DND-41 (cell line): ENCODE measurements at places on chromosomes 5 and 9.

DNA sequence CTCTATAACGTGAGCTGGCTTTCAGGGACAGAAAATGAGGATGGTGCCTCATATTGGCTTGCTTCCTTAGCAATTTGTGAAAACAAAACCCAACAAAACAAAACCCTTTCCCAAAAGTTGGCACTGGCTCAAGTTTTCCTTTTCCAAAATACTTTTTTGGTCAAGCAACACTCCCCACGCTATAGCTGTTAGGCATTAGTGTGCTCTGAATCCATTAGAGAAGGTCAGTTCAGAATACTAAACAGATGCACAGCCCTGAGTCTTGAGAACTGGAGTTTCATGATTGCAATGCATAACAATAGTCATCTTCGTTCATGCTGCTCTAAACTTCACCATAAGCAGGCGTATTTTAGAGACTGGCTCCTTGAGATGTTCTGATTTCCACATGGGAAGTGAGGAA, 172.0 kb upstream of the KLF9 start:
- DNase-seq = no peak
- no peak overlapping the region for H3K27ac ChIP-seq
- H3K36me3 ChIP-seq = no peaks in the 10 kb centered on the region
- no peaks in the 10 kb centered on the region for H3K27me3 ChIP-seq
- no peaks in the 10 kb centered on the region for H3K4me1 ChIP-seq

GRCh38 chr5:57069115-57069835, 104.6 kb upstream of the GPBP1 start:
- H3K4me3 ChIP-seq = no peak overlapping the region
- H3K36me3 ChIP-seq = no peaks in the 10 kb centered on the region
- no peaks in the 10 kb centered on the region for H3K4me1 ChIP-seq

GRCh38 chr9:69332067-69332685, 7.2 kb downstream of the ENTREP1 start:
- no peaks in the 10 kb centered on the region for H3K36me3 ChIP-seq
- DNase-seq = no peak
- H3K4me3 ChIP-seq = no peak overlapping the region

DNA sequence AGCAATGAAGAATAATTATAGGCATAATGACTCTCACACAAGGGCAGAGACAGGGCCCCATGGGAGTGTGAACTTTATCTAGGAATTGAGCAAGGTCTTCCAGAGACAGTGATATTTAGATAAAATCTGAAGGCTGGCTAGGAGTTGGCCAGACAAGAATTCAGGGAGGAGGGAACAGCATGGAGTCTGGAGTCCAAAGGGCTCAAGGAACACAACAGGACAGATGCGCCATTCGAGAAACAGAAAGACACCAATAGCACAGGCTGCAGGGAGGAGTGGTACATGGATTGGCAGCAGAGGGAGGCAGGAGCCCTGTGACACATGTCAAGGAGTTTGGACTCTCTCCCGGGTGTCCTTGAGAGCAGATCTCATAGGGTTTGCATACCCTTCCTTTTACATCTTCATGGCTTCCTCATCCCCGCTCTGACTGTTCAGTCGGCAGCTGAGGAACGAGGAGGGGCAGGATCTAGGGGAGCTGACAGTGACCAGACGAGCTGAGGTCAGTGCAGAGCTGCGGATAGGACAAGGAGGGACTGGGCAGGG, 64.0 kb upstream of the XPA start:
- peaks cover 4% of the 10 kb centered on the region for H3K27me3 ChIP-seq
- no peaks in the 10 kb centered on the region for H3K4me1 ChIP-seq
- H3K4me3 ChIP-seq = no peak overlapping the region
- no peaks in the 10 kb centered on the region for H3K36me3 ChIP-seq

DNA sequence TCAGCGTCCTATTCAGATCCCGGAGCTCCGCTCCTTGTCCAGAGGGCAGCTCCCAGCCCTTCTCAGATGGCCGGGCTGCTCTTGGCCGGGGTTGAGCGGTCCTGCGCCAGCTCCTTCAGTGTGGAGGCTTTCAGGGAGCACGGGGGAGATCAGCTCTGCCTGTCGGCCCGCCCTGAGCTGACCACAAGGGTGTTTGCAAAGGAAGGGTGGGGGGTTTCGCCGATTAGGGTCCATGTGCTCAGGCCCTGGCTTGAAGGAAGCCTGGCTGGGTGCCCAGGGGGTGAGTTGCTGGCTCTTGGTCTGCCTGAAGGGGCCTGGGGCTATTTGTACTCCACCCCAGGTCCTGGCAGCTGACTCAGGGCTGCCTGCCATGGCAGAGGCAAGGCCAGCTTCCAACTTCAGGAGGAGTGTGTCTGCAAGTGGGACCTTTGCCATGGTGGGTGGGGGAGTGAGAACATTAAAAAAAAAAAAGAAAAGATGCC, 250.1 kb upstream of the KLF4 start:
- H3K4me1 ChIP-seq = no peaks in the 10 kb centered on the region
- H3K27me3 ChIP-seq = no peaks in the 10 kb centered on the region
- no peak overlapping the region for H3K27ac ChIP-seq
- H3K4me3 ChIP-seq = no peak overlapping the region

GRCh38 chr9:21027295-21027694, 4.1 kb downstream of the HACD4 start:
- H3K36me3 ChIP-seq = no peaks in the 10 kb centered on the region
- H3K4me1 ChIP-seq = no peaks in the 10 kb centered on the region
- DNase-seq = no peak
- no peak overlapping the region for H3K4me3 ChIP-seq
- no peak overlapping the region for H3K27ac ChIP-seq

DNA sequence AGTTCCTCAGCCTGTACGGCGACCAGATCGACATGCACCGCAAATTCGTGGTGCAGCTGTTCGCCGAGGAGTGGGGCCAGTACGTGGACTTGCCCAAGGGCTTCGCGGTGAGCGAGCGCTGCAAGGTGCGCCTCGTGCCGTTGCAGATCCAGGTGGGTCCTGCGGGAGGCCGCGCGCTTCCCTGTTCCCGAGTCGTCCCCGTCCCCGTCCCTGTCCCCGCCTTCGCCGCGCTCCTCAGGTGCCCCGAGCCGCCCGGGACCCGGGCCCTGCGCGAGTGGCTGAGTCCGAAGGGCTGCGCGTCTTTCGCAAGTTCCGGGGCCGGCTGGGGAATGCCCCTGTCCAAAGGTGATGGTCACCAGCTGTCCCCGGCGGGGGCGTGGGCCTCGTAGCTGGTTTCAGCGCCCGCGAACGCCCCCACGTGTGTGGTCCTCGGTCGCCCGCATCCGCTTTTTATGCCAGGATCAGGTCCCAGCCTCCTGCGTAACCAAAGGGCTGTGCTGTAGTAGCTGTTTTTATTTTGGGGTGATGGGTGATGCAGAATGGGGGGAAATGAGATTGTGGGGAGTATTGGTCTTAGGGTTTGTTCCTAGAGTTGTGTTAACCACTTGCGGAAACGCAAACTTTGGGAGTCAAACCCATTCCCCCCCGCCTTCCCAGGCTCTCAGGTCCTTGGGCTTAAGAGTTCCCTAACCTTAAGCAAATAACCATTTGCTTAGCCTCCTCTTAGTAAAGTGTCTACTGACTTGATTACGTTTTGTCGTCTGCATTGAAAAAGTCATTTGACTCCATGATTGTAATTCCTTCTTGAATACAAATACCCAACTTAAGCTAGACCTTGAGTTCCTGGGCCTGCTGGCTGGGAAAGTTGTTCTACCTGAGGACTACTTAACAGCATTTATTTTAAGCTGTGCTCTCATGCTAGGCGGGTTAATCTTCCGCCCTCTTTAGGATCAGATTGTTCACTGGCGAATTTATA, 663 bp downstream of the ISOC1 start:
- peak overlapping the region; percentile 100 for H3K4me3 ChIP-seq
- peak overlapping the region; percentile 86 for H3K27ac ChIP-seq
- peak; percentile 63 for DNase-seq
- peaks cover 49% of the 10 kb centered on the region for H3K4me1 ChIP-seq

GRCh38 chr9:129949821-129950220, 93.2 kb downstream of the FNBP1 start:
- peaks cover 92% of the 10 kb centered on the region for H3K36me3 ChIP-seq
- H3K4me3 ChIP-seq = no peak overlapping the region
- peak overlapping the region; percentile 26 for H3K27ac ChIP-seq
- no peaks in the 10 kb centered on the region for H3K27me3 ChIP-seq
- no peak for DNase-seq

DNA sequence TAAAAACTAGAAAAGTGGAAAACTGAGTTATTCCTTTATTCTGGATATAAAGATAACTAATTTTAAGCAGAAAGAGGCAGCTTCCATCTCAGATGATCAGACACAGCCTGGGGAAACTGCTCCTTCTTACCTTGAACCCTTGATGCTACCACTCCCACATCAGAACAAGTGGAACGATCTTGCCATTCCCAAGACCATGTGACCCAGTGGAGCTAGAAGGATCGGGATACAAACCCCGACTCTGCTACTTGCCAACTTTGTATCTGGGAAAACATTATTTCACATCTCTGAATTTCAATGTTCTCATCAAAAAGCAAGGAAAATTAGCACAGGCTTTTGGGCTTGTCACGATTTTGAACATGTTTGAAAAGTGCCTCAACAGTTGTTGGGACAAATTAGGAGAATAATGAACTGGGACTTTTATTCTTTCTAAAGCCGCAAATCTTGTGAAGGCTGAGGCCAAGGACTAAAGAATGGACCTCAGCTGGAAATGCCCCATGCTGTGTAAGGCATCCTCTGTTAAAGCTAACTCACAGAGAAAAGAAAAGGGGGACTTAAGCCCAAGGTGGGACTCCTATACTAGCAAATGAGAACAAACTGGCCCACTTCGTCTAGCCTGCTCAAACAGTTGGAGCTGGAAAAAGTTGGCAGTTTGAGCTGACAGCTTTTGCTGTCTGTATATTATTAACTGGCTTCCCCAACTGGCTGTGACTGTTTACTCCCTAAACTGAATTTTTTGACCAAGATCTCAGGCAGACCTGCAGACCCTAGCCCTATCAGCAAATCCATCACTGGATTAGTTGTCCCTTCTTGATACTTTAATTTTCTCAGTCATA, 552.3 kb downstream of the EFNA5 start:
- H3K36me3 ChIP-seq = no peaks in the 10 kb centered on the region
- H3K27ac ChIP-seq = no peak overlapping the region
- H3K4me3 ChIP-seq = no peak overlapping the region
- H3K27me3 ChIP-seq = no peaks in the 10 kb centered on the region

DNA sequence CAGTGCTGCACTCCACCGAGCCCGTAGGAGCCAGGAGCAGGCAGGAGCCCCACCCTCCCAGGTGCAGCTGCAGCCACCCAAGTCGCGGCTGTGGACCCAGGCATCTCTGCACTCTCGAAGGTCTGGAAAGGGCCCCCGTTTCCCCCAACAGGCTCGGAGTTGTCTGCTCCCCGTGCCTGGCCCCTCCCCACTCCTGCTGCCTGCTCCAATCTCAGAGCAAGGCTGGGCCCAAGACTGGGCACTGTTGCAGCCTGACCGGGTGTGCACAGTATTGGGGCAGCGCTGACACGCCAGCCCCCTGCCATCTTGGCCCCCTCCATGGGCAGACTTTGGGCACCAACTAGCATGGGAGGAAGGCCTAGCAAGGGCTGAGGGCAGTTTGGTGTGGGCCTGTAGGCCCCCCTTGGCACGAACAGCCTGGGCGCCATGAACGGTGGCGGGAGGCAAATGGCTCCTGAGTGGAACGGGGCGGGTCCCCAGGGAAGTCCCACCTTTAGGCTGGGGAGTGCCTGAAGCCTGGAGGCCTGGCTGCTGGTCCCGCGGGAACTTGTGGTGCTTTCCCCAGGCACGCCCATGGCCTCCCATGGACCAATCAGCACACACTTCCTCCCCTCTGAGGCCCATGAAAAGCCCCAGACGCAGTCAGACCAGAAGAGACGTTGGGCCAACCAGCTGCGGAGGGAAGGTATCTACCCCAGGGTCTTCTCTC, 60.4 kb downstream of the PSAT1 start:
- H3K4me3 ChIP-seq = no peak overlapping the region
- H3K4me1 ChIP-seq = no peaks in the 10 kb centered on the region
- H3K27me3 ChIP-seq = no peaks in the 10 kb centered on the region
- H3K36me3 ChIP-seq = no peaks in the 10 kb centered on the region

- no peak for DNase-seq
- H3K4me3 ChIP-seq = no peak overlapping the region
- no peaks in the 10 kb centered on the region for H3K27me3 ChIP-seq
- no peak overlapping the region for H3K27ac ChIP-seq
- no peaks in the 10 kb centered on the region for H3K4me1 ChIP-seq
These were observed 263.5 kb downstream of the NTRK2 start for GRCh38 chr9:84932915-84933527.

GRCh38 chr5:43400082-43400481, 12.1 kb downstream of the CCL28 start:
- H3K27me3 ChIP-seq = no peaks in the 10 kb centered on the region
- H3K36me3 ChIP-seq = no peaks in the 10 kb centered on the region
- H3K4me1 ChIP-seq = no peaks in the 10 kb centered on the region
- DNase-seq = no peak

DNA sequence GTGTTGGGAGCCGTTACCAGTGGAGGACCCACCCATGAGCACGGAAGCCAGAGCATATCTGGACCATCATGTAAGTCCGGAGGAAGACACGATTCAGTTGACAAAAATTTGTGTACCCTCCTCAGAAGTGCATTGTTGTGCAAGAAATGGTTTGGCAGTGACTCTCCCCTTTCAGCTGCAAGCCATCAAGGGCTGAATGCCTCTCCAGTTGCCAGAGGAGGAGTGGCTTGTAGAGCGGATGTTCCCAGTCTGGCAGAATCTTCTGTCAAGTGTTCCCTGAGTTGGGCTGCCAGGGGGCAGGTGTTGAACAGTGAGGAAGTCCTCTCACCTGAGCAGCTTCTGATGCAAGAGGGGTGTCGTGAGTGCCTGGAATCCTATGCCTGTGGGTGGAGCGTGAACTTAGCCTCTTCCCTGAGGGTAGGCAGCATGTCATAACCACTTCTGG, 27.6 kb upstream of the CDKN2AIPNL start:
- no peaks in the 10 kb centered on the region for H3K4me1 ChIP-seq
- H3K27ac ChIP-seq = no peak overlapping the region
- no peak for DNase-seq
- no peak overlapping the region for H3K4me3 ChIP-seq
- H3K27me3 ChIP-seq = no peaks in the 10 kb centered on the region

- H3K4me1 ChIP-seq = peaks cover 21% of the 10 kb centered on the region
- no peak overlapping the region for H3K4me3 ChIP-seq
- no peaks in the 10 kb centered on the region for H3K36me3 ChIP-seq
These were observed 159.9 kb downstream of the TMEM38B start for GRCh38 chr9:105854026-105854782.

GRCh38 chr9:124489222-124489621, 18.0 kb downstream of the NR5A1 start:
- no peak overlapping the region for H3K4me3 ChIP-seq
- no peaks in the 10 kb centered on the region for H3K27me3 ChIP-seq
- H3K4me1 ChIP-seq = no peaks in the 10 kb centered on the region
- H3K36me3 ChIP-seq = no peaks in the 10 kb centered on the region
- H3K27ac ChIP-seq = no peak overlapping the region
- DNase-seq = no peak
